ENCODE measurements at places on chromosomes 12 and 14.

- peak; percentile 33 for DNase-seq
Measured at GRCh38 chr14:93332397-93332852, 411 bp downstream of the BTBD7 start.

- no peak for DNase-seq
Measured at GRCh38 chr12:116717466-116718437, 20.1 kb downstream of the SPRING1 start.

- DNase-seq, result no peak
Measured at GRCh38 chr14:30520536-30520935, 38.4 kb upstream of the G2E3 start.

DNA sequence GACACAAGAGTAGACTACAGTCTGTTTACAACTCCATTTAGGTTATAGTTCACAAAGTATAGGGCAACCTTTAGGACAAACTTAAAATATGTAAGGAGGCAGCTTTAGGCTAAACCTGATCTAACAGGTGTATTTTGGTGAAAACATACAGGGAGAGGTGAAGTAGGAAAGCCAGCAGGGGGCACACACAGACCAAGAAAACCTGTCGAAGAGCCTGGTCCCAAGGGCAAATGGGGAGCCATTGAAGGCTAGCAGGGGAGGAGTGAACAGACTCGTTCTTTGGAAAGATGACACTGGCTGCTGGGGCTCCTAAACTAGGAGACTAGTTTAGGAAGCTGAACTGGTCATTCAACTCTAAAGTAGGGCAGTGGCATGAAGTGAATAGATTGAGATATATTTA is 138.8 kb upstream of the WSCD2 start:
- peak; percentile 3 for DNase-seq

- DNase-seq, result no peak
Measured at GRCh38 chr12:47828008-47828975, 8.6 kb upstream of the HDAC7 start.

Data from CD4-positive, alpha-beta T cell treated with Interferon gamma for 1 hour (primary cell).